ENCODE measurements at places on chromosomes 6 and 20.

DNA sequence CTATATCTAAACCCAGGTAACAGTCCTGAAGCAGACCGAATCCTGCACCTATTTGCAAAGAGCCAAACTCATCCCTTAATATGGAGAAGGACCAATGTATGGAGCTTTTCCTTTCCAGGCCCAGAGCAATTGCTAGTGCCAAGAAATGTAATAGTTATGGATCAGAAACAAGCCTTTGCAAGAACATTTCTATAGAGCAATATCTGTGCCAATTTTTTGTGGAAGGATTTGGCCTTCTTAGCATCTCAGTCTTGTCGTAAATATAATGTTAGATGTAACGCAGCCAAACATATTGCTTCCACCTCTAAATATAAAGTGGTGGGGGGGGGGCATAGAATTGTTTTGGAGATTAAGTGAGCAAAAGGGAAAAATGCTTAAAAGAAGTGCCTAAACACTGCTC, 2.7 kb downstream of the KIAA0408 start:
- DNase-seq = no peak

DNA sequence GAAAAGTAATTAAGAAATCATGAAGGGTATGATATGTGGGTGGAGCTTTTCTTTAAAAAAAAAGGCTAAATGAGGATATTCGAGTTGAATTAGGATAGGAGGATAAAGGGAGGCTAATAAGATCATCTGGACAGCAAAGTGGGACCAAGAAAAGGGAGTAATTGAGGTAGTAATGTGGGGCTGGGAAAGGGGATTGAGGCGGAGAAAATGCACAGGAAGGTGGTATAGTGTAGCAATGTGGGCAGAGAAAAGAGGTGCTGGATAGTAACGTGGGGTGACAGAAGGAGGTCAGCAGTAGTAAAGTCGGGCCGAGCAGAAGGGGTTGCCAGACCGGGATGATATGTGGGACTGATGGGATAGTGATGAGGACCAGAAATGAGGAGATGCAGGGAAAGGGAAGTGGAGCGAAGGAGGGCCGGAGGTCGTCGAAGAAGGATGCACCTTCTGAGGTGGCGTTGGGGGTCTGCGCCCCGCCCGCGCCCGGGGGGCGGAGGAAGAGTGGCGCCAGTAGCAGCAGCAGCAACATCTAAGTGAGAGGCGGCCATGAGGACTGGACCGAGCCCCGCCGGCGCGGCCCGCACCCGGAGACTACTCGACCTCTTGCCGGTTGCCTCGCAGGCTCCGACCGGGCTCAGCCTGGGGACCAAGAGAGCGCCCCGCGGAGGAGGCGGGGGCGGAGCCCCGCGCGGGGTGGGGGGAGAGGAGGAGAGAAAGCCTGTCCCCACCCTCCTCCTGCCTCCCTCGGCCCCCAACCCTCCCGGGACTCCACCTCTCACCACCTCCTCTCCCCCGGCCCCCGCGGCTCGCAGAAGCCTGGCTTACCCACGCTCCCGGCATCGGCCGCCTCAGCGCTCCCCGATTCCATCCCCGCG, 887 bp downstream of the GABBR1 start:
- DNase-seq = peak; percentile 93

- DNase-seq = no peak
Observed at GRCh38 chr6:142335415-142335814, 33.6 kb downstream of the ADGRG6 start.

DNA sequence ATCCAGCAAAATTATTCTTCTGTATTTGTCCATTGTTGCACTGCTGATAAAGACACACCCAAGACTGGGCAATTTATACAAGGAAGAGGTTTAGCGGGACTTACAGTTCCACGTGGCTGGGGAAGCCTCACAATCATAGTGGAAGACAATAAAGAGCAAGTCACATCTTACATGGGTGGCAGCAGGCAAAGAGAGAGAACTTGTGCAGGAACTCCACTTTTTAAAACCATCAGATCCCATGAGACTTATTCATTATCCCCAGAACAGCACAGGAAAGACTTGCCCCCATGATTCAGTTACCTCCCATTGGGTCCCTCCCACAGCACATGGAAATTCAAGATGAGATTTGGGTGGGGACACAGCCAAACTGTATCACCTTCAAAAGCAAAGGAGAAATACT, 286.5 kb upstream of the ECI2 start:
- DNase-seq = no peak

DNA sequence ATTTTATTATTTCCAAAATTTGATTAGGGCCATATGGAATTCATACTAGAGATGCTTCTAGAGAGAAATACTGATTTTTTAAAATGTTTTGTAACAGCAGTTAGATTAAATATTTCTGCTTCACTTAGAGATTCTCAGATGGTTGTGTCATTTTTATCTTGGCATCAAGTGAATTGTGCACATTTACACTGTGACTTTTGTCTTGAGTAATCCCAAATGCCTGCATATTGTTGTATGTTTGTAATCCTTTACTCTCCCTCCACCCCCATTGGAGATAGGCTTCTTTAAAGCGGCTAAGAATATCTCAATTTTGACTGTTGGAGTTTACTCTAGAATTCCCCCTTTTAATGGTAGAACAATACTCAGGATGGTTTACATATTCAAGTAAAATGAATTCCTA, 19.0 kb downstream of the STX16 start:
- DNase-seq = no peak

DNA sequence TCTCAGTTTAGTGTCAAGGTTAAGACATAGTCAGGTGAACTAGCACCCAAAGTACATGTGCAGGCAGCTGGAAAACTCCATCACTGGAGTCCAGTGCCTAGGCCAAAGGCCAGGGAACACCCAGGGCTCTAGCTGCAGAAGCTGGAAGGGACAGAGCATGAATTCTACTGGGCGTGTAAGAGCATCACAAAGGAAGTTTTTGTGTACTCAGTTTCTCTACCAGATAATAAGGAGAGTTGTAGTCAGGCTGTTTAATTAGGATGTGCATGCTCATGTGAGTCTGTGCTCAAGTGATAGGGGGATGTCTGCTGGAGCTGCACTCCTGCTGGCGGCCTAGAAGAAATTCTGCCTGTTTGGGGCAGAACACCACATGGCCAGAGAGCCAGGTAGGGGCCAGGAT, 8.1 kb downstream of the L3MBTL1 start:
- DNase-seq = no peak

DNA sequence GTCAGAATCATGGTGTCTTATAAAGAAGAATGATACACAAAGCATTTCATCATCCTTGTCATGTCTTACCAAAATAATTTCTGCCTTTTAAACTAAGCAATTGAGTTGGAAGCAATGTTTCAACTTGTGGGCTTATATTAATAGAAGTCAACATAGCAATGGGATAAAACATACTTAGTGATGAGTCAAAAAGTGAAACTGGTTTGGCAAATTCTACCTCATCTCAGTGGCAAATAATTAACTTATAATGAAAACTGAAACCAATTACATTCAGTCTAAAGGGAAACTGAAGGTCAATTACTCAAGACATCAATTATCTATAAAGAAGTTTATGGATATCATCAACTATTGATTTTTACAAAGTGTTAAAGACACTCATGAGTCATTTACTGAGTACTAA, 463.8 kb downstream of the BMP2 start:
- no peak for DNase-seq

GRCh38 chr20:11529047-11529446, 388.6 kb upstream of the BTBD3 start:
- DNase-seq = no peak

DNA sequence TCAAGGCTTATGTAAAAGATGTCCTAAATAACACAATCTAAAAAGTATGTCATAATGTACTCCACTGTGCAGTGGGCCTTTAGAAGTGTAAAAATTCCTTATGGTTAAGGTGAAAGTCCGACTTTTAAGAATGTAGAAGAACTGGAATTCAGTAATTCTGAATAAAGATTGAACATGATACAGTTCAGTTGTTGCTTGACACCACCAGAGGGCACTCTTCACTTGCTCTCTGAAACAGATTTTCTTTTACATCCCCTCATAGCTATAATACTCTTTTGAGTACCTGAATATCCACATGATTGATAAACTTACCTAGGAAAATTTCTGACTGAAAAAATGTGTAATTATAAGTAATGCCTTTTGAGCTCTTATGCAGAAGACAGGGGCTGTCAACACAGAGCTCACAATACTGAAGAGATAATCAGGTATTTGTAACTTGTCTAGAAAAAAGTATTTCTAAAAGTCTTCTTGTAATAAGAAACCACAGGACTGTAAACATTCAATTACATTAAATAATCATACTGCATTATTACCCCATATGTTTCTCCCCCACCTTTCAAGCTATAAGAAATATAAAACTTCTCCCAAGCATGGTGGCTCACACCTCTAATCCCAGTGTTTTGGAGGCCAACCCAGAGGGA, 92.1 kb downstream of the POPDC3 start:
- peak; percentile 28 for DNase-seq
